ENCODE measurements at places on chromosomes 1 and 21. TPM values are rescaled to one million over a fixed set of nuclear protein-coding genes. Genes with fewer than 3 reads are reported as not detected.

PPM1J gene
- total RNA-seq, result 1.6 TPM

OR2W3 gene
- not detected for total RNA-seq

FMO1 gene
- not detected for total RNA-seq

ESPN gene
- total RNA-seq, result 0.05 TPM

ALG14 gene
- 1.8 TPM for total RNA-seq

AKT3 gene
- total RNA-seq, result 50.6 TPM

SLAMF1 gene
- total RNA-seq, result not detected

TNFAIP8L2 gene
- total RNA-seq, result not detected

NT5C1A gene
- not detected for total RNA-seq

TSACC gene
- total RNA-seq, result not detected

ETV3L gene
- total RNA-seq, result not detected

FBXO2 gene
- total RNA-seq, result 1.6 TPM

Measured in smooth muscle cell of the umbilical artery (primary cell).